ENCODE measurements at places on chromosomes 13 and 19. TPM values are rescaled to one million over a fixed set of nuclear protein-coding genes. Genes with fewer than 3 reads are reported as not detected.

DNA sequence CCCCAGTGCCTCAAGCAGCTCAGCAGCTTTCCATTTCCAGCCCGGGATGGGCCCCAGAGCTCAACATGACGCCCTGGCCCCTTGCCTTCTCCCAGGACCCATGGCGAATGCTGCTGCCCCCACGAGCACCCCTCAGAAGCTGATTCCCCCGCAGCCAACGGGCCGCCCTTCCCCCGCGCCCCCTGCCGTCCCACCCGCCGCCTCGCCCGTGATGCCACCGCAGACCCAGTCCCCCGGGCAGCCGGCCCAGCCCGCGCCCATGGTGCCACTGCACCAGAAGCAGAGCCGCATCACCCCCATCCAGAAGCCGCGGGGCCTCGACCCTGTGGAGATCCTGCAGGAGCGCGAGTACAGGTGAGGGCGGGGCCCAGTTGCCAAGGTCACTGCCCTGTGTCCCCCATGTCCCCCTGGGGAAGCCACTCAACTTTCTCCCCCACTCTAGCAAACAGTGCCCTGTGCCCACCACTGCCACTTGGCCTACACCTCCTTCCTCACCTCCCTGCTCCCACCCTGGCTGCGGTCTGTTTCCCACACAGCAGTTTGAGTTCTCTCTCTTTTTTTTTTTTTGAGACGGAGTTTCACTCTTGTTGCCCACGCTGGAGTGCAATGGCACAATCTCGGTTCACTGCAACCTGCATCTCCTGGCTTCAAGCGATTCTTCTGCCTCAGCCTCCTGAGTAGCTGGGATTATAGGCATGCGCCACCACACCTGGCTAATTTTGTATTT is 26.9 kb downstream of the SMARCA4 start:
- no peak for DNase-seq

The PSG2 gene
- not detected for total RNA-seq

GRCh38 chr13:44045180-44045562 is 165.5 kb downstream of the LACC1 start:
- no peak for DNase-seq

The TEKTIP1 gene
- 1.2 TPM for total RNA-seq

DNA sequence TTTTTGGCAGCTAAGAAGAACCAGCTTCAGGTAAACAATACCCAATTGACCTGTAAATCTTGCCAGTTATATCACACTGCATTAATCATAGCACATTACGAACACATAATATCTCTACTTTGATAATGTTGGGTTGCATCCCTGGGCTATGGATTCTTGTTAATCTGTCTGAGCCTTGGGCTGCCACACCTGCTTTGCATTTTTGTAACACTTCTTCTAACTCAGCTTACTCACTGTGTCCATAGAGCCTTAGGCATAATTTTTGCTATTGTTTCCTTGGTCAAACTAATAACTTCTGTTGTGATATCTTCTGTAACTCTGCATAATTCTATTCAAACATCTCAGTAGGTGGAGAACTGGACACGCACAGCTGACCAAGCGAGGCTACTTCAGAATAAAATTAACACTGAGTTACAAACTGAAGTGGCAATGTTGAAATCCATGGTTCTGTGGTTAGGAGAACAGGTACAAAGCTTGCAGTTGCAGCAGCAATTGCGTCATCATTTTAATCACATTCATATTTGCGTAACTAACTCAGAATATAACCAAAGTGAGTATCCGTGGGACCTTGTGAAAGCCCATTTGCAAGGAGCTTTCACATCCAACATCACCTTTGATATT is 6.4 kb downstream of the ZNF350 start:
- no peak for DNase-seq

DNA sequence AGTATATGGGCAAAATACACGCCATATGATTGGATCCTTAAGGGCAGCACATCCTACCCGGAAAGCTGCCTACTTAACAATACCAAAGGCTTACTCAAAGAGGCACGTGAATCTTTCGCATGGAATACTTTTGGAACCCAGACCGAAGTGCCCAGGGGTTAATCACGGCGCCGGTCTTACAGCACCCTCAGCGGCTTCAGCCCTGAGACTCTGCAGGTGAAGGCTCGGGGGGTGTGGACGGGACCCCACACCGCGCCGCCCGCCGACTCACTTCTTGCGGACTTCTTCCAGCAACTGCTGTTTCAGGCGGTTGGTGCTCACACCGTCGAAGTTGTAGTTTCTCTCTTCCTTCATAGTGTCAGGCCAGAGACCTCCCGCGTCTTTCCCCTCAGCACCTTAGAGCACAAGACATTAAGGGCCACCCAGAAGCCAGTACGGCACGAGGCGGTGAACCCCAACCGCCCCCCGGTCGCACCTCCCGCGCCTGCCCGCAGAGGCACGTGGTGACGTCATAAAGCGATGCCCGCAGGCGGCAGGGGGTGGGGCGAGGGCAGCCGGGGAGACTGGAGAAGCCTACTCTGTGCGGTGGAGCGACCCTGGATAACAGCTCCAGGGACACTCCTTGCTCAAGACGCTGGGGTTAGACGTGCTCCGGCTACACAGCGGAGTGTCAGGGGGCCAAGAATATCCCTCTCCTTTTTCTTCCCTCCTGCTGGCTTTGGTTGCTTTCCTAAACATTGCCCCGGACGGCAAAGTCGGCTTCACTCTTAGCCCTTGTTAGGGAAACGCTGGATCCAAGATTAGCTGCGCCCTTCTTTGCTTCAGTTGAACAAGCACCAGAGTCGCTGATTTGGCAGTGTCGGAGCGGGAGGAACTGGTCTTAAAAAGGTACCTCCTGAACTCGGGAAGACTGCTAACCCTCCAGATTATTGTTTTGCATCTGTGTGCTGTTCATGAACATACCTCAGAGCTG is at the start of gene CCDC169:
Gene CCDC169 (minus strand): TSS at position 449 of the 973 bp plus-strand sequence. CDS start 95 bp downstream, at position 354.
- DNase-seq, result peak; percentile 6

GRCh38 chr19:7916103-7916954 is 1.7 kb downstream of the TGFBR3L start:
- peak; percentile 73 for DNase-seq

DNA sequence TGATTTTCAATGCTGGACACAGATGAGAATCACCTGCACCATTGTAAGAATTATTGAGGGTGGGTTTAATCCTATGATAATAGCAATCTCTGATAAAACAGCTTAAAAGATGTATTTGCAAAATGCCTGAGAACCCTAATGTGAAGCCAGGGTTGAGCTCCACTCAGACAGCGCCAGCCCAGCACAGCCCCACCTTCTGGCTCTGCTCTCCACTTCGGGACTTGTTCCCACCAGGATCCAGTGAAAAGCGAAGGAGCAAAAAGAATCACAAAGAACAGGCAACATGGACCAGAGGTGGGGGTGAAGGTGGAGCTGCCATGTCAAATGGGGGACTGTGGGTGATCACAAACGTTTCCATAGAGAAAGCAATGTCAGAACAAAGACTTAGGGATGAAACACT is 18.6 kb upstream of the ZNF816 start:
- no peak for DNase-seq

GRCh38 chr19:51071095-51071405 is 6.2 kb upstream of the KLK13 start:
- DNase-seq, result no peak

GRCh38 chr19:7187605-7188339 is 106.4 kb downstream of the INSR start:
- DNase-seq, result no peak

The APOC4 gene
- total RNA-seq, result not detected

- no peak for DNase-seq
Measured at GRCh38 chr13:59112221-59112718, 1051.5 kb downstream of the DIAPH3 start.

GRCh38 chr19:29971648-29972047 is 29.6 kb downstream of the URI1 start:
- DNase-seq, result no peak

The CTXN1 gene
- 0.42 TPM for total RNA-seq

- no peak for DNase-seq
Measured at GRCh38 chr19:50749490-50749889, 20.8 kb upstream of the GPR32 start.

DNA sequence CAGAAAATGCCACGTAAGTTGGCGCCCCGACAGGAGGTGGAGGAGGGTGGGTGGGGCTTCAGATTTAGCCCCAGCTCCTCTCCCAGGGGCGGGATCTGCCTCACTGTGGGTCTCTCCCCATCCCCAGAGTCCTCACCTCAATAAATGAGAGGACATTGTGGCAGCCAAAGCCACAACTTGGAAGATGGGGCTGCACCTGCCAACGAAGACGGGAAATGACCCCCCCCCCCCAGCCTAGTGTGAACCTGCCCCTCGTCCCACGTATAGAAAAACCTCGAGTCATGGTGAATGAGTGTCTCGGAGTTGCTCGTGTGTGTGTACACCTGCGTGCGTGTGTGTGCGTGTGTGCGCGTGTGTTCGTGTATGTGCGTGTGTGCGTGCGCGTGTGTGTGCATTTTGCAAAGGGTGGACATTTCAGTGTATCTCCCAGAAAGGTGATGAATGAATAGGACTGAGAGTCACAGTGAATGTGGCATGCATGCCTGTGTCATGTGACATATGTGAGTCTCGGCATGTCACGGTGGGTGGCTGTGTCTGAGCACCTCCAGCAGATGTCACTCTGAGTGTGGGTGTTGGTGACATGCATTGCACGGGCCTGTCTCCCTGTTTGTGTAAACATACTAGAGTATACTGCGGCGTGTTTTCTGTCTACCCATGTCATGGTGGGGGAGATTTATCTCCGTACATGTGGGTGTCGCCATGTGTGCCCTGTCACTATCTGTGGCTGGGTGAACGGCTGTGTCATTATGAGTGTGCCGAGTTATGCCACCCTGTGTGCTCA is 1.5 kb upstream of the TRAPPC5 start:
- DNase-seq, result peak; percentile 53

The ITGBL1 gene
- total RNA-seq, result not detected

All from CD8-positive, alpha-beta memory T cell (primary cell).